ENCODE measurements at places on chromosomes 3 and 15.

DNA sequence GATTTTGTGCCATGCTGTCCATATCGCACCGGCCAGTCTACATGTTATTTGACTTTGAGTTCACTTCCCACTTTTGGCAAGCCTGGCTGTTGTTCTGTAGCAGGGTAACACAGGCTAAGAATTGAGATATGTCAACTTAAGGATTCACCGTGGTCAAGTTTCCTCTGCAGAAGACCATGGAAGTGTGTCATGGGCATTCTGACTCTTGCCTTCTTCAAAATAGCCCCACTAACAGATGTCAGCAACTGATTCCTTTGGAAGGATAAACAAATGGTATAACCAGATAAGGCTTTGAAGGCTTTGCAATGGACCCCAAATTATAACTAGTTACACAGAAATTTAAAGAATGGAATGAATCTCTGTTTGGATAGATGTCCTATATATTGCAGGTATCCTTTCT lies 20.1 kb upstream of the CD47 start:
- DNase-seq, result no peak

GRCh38 chr3:141336672-141337522 lies 31.4 kb upstream of the ZBTB38 start:
- DNase-seq, result peak; percentile 10

DNA sequence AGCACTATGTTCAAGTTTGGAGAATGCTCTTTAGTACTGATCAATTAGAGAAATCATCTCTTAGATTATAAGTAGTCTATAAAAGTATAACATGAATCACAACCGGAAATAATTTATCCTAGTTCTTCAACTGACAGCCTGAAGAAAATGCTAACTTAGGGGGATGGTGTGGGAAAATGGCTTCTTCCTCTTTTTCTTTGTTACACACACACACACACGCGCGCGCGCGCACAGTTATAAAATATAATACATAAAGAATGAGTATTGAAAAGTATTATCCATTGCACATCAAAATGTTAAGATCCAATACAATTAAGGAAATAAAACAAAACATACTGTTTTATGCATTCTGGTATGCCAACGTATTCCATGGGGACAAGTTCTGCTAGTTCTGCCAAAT lies 11.2 kb upstream of the GTF2A2 start:
- DNase-seq, result no peak

DNA sequence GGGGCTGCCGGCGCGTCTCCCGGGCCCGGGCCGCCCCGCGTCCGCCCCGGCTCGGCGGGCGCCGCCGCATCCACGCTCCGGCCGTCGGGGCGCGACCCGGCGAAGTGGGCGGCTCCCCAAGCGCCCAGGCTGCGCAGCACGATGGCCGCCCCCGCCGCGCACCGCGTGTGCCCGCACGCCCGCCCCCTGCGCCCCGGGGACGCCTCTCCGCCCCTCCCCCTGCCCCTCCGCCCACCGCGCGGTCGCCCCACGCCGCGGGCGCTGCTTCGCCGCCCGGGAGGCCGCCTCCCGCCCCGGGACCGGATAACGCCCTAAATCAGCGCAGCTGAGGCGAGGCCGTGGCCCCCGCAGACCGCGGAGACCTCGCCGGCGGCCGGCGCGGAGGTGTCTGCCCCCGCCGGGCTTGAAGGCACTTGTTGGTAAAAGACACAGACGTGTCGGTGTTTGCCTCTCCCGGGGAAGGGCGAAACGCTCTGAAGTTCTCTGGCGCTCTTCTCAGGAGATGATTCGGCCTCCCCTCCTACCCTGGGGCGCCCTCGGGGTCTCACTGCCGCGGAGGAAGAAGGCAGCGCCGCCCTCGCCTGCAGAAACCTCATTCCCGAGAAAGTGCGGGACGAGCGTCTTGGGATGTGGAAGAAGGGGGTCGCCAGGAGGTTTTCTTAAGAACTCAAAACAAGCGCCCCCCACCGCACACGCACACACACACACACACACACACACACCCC lies at the start of gene BNC1:
TSS of gene BNC1 (minus strand) at position 106 of the 725 bp plus-strand sequence. CDS start at position 70, 36 bp downstream.
- DNase-seq, result no peak

- no peak for DNase-seq
These were observed at the start of gene DNAH1 for GRCh38 chr3:52315977-52316764. Gene DNAH1, plus strand, starts transcription at chr3:52316319. Its CDS starts 6,124 bp downstream, at chr3:52322443.

DNA sequence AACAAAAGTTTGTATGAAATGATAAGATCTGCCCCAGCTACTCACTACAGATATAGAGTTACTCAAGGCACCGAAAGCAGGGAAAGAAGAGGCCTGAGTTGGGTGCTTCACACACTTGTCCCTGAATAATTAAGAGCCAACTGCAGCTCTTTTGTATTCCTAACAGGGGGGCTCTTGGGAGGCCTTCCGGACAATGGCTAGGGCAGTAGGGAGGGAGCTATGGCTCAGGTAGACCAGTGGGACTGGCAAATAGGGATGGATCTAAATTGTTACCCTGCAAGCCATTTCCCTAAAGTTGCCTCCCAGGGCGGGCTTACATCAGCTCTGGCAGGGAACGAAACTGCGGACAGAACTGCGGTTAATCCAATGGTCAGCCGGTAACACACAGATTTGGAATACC lies 6.2 kb downstream of the SEMA5B start:
- DNase-seq, result no peak

DNA sequence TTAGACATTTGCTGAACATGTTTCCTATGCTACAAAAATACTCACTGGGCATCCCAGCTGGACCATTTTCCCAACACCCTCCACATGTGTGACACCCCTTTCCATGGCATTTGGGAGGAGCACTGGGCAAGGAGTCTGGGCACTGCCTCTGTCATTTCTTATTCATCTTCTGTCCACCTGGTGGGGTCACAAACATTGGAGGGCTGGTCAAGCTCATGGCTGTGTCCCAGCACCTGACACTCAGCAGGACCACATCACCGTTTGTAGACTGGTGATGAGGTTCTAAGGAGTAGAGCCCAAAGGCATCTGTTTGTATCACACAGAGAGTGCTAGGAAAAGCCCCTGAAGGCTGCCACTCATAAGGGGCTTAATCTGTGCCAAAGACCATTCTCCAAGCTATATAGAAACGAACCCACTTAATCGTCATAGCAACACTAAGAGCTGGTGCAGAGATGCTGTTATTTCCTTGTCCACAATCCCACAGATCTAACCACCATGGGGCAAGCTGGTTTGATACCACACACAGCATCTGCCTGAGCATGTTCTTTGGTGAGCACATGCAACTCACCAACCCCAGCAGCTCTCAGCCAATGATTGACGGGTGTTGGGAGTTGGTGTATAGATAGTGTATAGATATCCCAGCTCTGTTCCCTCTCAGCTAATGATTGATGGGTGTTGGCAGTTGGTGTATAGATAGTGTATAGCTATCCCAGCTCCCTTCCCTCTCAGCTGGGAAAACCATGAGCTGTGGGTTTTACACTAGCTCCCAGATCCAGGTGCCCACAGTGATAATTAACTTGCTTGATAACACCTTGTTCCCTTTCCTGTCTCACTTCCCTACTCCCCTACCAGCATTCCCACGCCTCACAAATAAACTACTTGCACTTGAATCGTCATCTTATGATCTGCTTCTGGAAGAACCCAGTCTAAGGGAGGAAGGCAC lies 42.7 kb upstream of the ATP2B2 start:
- DNase-seq, result no peak

- no peak for DNase-seq
These were observed 88.1 kb downstream of the MDFIC2 start for GRCh38 chr3:70224337-70224736.

DNA sequence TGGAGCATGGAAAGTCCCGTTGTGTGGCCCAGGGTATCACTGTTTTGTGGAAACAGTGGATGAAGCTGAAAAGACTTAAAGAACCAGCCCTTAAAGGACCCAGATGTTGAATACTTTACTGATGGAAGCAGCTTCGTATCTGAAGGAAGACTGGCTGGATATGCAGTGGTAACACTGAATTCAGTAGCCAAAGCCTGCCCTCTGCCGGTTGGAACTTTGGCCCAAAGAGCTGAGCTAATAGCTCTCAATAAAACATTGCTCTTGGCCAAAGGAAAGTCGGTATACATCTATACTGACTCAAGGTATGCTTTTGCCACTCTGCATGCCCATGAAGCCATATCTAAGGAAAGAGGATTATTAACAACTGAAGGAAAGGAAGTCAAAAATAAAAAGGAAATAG lies 885.4 kb downstream of the PDCD6IP start:
- DNase-seq, result no peak

- no peak for DNase-seq
These were observed 32.2 kb downstream of the EPHB1 start for GRCh38 chr3:134827213-134827612.

GRCh38 chr3:144324076-144324475 lies 352.5 kb downstream of the DIPK2A start:
- DNase-seq, result no peak
